T-helper 9 cell (primary cell): ENCODE measurements at places on chromosomes 13 and 19.

DNA sequence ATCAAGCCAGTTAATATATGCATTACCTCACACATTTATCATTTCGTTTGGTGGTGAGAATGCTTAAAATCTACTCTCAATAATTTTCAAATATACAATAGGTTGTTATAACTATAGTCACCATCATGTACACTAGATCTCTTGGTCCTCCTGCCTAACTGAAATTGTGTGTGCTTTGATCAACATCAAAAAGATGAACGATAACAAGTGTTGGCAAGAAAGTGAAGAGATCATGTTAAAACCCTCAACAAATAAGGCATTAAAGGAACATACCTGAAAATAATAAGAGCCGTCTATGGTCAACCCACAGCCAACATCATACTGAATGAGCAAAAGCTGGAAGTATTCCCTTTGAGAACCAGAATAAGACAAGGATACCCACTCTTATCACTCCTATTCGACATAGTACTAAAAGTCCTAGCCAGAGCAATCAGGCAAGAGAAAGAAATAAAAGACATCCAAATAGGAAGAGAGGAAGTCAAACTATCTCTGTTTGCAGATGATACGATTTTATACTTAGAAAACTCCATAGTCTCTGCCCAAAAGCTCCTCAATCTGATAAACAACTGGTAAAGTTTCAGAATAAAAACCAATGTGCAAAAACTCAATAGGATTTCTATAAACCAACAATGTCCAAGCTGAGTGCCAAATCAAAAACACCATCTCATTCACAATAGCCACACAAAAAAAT is 27.9 kb upstream of the OR10H1 start:
- DNase-seq = no peak

DNA sequence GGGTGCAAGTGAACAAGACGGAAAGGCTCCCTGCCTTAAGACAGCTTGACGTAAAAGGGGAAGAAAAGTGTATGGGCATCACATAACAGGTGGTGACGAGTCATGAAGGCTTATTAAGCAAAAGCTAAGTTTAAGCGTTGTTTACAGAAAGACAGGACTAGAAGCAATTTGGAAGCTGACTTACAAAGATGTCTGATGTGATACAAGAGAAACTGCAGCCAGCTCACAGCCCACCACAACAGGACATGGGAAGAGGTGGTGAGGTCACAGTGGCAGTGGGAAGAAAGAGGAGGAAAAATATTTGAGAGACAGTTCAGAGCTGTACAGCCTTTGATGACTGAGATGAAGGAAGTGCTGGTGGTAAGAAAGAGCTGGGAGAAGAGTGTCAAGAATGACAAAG is 181.6 kb downstream of the KLF12 start:
- no peak for DNase-seq

DNA sequence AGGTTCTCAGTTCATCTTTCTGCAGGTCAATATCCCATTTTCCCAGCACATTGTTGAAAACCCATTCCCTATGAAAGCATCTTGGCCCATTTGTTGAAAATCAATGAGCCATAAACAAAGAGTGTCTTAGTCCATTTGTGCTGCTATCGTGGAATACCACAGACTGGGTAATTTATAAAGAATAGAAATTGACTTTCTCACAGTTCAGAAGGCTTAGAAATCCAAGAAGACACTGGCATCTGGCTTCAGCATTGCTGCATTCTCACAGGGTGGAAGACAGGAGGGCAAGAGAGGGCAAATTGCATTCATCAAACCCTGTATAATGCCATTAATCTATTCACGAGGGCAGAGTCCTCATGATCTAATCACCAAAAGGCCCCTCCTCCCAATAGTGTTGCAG is 34.1 kb downstream of the ZNF823 start:
- DNase-seq = no peak

GRCh38 chr13:61466280-61466679 is 50.6 kb upstream of the PCDH20 start:
- DNase-seq = no peak

DNA sequence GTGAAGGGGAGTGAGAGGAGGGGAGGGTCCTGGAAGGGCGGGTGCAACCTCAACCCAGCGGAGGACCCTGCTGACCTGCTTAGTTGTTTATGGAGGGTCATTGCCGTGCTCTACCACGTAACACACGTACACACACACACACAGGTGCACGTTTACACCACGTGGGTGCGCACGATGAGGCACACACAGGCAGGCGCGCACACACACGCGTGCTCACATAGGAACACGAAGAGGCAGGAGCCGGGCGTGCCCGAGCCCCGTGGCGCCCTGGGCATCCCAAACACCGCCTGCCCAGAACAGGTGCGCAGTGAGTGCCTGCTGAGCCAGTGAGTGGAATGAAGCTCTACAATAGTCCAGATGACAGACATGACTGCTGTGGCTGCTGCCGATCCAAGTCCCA is 11.2 kb upstream of the MADCAM1 start:
- no peak for DNase-seq

DNA sequence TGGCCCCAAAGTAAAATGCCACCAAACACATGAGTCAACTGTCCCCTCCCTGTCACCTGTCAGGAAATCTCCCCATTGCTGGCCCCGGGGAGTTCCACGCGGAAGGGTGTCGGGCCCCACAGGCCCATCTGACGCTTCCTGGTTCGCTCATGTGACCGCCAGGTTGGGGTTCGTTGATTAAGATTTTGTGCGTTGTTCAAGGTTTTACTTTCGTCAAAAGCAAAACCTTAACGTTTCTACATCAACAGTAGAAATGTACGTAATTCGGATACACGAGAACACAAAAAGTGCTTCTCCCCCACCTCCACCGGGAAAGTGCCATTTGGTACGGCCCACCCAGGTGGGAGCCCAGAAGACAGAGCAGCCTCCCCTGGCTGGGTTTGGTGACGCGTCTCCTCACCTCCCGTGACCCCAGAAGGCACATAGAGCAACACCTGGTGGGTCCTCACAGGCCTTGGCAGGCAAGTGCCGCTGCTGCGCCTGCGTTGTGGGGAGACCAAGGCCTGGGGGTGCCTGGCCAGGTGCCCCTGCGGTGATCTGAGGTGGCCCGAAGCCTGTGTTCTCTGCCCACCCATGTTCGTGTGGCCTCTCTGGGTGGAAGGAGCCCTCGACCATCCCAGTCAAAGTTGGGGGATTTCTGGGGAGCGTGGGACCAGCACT is 161.6 kb downstream of the KDM4B start:
- DNase-seq = peak; percentile 7

DNA sequence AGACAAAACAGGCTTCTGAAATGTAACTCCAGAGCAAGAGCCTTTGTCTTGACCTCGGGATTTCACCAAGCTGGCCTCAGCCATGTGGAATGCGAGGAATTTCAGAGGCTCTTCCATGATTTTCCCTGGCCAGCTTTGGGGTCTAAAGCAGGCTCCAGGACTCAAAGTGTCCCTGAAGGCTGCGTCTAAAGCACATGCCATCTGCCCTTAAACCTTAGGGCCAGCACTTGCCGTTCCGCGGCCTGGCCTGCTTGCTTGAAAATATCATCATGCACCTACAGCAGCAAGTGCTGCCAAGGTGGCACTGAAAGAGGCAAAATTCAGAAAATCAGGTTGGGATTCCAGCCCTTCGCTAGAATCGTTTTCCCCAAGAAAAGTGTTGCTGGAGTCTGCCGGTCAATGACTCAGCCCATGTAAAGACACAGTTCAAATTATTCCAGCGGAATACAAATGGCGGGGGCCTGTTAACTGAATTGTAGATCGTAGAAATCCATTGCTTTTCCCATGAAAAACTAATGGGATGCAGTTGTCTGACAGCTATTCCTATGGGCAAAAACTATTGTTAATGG is 105.7 kb upstream of the RAP2A start:
- no peak for DNase-seq

GRCh38 chr13:77919921-77920294 is 1.3 kb upstream of the EDNRB start:
- DNase-seq = no peak

GRCh38 chr13:33402975-33403374 is 117.4 kb upstream of the STARD13 start:
- DNase-seq = no peak

DNA sequence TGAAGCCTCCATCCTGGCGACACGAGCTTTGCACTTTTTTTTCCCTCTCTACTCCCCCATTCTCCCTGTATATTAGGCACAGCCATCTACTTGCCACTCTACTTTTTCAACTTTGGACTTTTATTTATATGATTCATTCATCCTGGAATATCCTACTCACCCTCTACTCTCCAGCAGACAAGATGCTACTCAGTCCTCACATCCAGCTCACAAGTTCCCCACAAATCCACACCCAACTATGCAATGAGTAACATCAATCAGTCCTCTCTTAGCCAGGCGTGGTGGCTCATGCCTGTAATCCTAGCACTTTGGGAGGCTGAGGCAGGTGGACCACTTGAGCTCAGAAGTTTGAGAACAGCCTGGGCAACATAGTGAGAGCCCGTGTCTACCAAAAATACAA is 23.9 kb upstream of the URAD start:
- DNase-seq = no peak

DNA sequence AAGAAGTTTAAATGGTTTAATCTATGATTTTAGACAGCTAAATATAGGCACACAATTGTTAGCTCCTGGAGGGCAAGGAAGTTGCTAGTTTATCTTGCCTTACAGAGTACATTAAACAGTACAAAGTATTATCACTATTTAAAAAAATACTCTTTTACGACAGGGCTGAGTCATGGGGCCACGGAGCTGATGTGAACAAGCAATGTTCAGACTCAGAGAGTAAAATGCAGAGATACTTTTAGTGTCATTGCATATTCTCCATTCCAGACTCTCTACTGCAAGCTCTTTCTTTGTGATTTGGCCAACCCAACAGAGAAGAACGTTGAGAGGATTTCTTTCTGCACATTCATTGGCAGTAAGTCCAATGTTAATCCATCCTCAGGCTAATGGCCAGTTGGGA is 352.4 kb downstream of the SPRY2 start:
- no peak for DNase-seq

GRCh38 chr13:112752711-112753541 is 63.1 kb downstream of the ATP11A start:
- DNase-seq = no peak

DNA sequence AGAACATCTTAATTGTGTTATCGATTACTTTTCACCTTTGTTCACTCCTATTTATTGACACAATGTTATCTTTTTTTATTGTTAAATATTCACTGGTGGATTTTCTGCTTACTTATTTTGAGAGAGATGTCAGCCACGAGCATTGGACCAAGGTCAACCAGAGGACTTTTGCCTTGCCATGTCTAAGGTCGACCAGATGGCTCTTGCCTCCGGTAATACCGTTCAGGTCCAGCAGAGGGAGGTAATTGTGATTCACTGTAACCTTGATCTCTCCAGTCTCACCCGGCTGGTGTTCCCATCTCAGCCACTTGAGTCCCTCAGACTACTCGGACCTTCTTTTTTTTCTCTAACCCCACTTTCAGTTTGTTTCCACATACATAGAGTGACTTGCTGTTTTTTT is 1438.1 kb downstream of the UQCRFS1 start:
- no peak for DNase-seq

DNA sequence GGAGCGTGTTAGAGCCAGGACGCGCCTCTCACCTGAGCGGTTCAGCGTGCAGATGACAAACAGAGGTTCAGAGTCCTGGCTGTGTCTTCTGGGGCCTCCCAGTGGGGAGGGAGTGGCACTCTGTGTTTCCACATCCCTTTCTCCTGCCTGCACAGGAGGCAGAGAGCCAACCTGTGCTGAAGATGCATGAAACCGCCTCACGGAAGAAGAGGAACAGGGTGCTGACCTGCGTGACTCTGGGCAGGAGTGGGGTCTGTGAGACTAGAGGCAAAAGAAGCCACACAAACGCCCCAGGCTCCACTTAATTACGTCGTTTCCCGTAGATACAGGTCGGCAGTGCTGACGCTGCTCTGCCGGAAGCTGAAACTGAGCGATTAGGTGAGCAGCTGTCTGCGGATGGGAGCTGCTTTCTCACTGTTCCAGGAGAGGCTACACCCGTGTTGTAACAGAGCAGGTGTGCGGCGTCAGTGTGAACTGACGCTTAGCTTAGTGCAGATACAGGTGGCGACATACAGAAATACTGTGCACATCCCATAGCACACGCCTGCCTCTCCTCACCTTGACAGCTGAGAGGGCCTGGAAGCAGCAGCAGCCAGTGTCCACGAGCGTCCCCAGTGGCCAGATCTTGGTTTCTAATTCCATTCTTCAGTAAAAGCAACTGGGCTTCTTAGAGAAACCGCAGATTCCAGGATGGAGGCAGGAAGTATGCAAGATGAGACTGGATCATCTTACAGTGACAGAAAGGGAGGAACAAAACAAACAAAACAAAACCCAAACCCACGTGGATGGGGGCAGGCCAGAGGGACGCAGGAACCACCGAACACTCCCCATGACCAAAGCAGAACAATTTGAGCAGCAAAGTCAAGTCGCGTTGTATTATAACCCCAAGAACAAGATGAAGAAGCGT is 37.7 kb upstream of the MCF2L start:
- no peak for DNase-seq

DNA sequence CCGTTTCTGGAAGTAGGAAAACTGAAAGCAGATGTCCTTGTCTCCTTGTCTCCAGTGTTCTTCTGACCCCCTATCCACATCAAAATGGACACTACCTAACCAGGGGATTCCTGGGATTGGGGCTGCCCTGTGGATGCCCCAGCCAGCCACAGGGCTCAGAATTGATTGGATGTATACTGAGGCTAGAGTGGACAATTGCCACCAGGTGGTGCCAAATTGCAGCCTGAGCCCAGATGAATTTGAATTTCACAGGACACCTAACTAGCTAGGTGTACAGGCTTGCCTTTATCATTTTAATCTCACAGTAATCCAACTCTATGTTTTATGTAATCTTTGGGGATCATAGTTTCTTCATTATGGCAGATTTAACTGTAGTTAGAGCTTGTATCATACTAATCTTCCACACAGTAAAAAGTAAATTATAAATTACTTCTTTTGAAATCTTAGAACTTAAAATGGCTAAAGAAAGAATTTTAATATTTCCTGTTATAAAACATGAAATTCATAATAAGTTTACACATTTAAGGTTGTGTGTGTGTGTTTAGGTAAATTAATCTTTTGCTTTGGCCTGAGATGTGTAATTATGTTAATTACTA is 58.0 kb downstream of the PIBF1 start:
- DNase-seq = peak; percentile 6

DNA sequence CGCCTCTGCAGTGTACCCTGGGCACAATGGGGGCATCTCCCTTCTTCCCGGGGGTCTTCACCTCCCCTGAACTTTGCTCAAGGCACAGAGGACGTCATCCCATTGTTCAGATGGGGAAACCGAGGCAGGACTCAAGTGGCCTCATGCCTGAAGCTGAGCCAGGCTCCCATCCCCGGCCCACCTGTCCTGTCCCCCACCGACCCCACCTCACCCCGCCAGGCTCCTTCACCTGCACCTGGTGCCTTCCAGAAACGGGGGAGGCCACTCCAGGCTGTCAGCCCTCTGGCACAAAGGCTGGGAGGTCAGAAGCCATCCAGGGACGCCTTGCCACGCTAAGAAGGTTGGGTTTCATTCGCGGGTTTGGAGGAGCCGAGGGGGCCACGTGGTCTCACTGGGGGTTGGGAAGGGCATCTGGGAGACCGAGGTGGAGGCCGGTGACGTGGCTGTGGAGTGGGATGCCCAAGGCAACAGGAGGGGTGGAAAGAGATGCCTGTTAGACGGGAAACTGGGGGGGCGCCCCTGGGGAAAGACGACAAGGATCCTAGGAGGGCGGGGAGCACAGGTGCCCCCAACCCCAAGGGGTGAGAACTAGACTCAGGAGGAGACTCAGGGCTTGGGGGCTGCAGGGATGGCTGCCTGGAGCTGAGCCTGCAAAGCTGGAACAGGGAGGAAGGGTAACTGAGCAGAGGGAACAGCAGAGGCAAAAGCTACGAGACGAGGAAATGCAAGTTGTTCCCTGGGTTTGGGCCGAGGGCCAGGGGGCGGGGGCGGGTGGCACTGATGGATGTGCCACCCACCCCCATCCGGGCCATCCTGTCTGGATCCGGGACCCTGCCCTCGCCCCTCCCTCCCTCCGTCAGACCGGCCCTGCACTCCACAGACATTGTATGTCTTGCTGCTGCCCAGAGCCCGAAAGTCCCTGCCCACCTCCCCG is 6.0 kb upstream of the TCF3 start:
- DNase-seq = no peak
